ENCODE measurements at places on chromosomes 12 and 14.

DNA sequence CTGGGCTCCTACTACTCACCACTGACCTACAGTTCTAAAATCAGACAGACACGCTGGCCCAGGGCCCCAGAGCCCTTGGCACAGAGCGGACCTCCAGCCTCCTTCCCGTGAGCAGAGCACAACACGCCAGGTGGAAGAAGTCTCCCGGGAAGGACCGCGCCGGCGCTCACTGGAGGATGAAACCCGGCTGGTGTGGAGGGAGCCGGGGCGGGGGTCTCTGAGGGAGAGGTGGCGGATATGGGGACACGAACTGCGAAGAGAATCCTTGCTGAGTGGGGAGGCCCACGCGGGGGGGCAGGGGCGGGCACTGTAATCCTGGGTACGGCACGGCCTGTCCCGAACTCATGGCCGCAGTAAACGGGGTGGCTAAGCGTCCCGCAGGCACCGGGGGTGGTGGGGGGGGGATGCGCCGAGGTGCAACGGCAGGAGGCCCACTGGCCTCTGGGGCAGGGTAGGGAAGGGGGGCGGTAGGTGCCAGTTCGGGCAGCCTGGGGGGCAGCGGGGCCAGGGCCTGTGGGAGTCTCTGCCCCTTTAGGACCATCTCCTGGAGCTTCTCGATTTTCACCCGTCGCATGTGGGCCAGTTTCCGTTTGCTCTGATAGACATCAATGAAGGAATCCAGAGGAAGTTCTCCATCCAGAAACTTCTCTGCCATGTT, 28.8 kb downstream of the VPS37B start:
- DNase-seq, result no peak

- no peak for DNase-seq
Measured at GRCh38 chr12:10339053-10339840, 31.6 kb downstream of the KLRD1 start.

- no peak for DNase-seq
Measured at GRCh38 chr12:126492181-126492580, 1426.9 kb downstream of the AACS start.

- DNase-seq, result no peak
Measured at GRCh38 chr12:97024393-97024792, 117.3 kb downstream of the NEDD1 start.

- DNase-seq, result no peak
Measured at GRCh38 chr12:83470749-83471148, 784.0 kb downstream of the TMTC2 start.

GRCh38 chr12:79690142-79690637, 574 bp downstream of the PAWR start:
- no peak for DNase-seq

GRCh38 chr12:49539406-49540228, 787 bp downstream of the KCNH3 start:
- DNase-seq, result no peak

GRCh38 chr12:3727877-3728632, 24.9 kb downstream of the CRACR2A start:
- no peak for DNase-seq

DNA sequence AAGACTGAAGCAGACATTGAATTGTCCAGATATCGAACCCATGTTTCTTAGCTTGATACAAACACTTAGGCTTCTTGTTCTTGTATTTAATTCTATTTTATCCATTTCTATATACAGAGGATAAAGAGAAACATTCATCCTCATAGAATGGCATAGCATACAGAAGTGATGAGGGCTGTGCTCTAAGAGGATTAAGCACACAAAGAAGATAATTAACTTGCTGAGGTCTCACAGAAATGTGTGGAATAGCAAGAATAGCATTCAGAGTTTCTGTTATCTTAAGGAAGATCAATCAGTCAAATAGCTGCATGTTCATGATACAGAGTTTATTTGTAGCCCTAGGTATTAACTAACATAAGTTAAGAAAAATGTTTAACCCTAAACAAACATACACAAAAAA, 27.3 kb upstream of the STRAP start:
- DNase-seq, result no peak

DNA sequence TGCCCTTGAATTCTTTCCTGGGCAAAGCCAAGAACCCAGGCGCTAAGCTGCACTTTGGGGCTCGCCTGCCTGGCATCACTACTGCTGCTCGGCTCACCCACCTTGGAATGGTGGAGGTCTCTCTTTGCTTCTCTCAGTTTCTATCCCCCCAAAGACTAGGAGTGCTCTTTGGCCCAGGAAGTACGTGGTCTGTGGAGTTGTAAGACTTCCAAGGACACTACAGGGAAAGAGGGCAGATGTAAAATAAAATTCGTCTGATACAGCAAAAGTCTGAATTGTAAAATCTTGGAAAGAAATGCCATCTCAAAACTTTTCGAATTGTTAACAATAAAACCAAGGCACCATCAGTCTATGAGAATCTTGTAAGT, 52.5 kb upstream of the MAP1LC3B2 start:
- no peak for DNase-seq

GRCh38 chr12:49043856-49044258, 16.7 kb downstream of the KMT2D start:
- no peak for DNase-seq

DNA sequence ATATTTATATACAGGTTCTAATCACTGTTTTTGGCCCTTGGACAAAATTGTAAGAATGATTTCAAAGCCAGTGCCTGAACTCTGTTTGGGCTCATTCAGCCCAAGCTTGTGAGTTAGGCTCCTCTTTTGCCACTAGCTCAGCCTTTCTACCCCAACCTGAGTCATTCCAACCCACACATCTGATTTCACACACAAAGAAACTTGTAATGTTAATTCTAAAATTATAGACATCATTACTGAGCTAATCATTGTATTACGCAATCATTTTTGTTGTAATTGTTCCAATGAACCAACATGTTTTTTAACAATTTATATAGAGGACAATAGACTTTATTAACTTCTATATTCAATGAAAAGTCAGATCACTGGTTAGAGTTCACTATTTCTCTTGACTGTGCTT, 441.1 kb downstream of the ETNK1 start:
- no peak for DNase-seq

DNA sequence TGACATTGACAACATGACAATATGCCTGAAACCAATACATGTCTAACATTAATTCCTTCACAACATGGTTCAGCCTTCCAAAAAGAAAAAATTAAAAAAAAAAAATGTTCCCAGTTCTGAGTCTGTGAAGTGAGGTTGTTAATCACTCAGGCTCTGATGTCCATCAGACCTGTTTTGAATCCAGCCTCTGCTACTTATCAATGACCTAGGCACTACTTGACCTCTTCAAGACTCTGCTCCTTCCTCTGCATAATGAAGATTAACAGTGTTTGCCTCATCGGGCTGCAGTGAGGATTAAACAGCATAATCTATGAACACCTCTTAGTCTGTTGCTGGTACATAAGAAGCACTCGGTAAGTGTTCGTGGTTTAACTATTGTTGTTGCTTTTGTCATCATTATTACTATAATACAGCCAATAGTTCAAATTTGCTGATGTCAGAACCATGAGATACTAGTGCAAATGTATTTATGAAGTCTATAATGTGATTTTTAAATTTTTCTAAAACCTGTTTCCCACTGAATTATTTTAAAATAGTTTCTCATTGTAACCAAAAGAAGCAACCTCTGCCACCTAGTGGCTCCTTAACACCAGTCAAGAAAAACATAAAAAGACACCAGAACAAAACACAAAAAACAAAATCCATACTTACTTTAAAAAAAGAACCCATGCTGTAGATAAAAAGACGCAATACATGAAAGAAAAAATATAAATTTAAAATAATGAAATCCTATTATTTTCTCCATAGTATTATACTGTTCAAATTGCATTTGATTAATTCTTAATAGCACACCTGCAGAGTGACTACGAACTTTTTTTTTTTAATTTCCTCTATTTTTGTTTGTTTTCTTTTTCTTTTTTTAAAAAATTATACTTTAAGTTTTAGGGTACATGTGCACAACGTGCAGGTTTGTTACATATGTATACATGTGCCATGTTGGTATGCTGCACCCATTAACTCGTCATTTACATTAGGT, 20.3 kb upstream of the TMX1 start:
- no peak for DNase-seq

DNA sequence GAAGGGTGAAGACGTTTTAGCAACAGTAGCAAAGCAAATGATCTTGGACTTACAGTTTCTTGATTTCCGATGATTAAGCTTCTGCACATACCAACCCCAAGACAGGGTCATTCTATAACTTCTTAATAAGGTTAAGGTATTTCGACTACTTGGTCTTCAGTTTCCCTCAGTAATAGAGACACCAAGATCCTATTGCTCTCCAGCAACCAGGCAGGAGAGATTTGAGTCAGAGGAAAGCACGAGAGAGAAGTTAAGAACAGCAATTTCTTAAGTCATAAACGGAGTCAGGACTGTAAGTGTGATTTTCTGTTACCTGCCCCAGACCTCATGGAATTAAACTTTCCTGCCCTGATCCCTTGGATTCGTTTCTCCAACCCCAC, 215.6 kb downstream of the TTC8 start:
- no peak for DNase-seq

- no peak for DNase-seq
Measured at GRCh38 chr12:112685321-112685720, 106.2 kb upstream of the RPH3A start.

DNA sequence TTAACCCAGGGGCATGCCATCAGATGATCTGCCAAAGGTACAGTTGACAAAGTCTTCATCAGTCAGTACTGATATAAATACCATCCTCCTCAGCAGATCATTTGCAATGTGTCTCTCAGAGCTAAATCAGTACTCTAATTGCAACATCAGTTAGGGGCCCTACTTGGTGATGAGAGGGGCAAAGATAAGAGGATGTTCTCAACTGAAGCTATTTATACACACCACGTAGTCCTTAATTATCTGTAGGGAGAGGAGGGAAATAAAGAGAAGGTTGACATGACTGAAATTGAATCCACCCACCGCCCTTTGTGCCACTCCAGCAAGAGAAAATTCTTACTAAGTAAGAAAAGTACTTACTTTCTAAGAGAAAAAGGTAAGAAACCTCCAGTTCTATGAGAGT, 157.8 kb upstream of the NUDT4 start:
- no peak for DNase-seq

- no peak for DNase-seq
Measured at GRCh38 chr14:69710378-69710777, 56.6 kb upstream of the SRSF5 start.
